Activated naive CD8-positive, alpha-beta T cell treated with anti-CD3 and anti-CD28 coated beads for 36 hours (primary cell): ENCODE measurements at places on chromosomes 3 and 15.
A peak's percentile ranks its signal among the peaks of the same experiment; 100 is the strongest.

DNA sequence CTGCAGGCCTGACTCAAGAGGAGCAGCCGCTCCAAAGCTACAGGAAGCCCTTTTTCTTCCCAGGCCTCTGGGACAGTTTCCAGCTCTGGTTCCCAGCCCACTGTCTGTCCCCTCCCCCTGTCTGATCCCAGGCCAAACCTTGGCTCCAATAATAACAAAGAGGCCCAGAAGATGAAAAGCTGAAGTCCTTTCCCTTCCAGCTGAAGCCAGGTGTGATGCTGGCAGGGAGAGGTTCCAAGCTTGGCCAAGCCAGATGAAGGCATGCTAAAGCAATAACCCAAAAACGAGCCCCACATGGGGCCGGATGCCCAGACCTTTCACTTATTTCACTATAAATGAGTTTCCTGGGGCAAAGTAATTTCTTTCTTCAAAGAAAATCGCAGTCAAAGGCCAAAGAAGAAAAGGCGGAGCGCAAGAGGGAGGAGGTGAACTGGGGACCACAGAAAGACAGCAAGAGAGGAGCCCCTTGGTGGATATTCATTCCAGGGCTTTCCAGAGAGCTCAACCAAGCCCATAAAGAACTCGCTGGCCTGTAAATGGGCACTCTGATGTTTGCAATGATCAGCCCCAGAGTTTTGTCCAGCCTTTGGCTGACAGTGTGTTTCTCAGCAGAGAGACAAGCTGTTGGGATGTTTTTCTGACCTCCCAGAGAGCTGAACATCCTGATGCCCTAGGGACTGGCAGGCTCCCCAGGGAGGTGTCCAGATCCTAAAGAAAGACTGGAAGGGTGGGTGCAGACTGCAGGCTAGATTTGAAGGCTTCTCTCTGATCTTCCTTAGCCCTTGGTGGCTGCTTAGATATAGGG lies 157.6 kb downstream of the UACA start:
- no peaks in the 10 kb centered on the region for H3K36me3 ChIP-seq
- H3K27ac ChIP-seq, result no peak overlapping the region
- no peaks in the 10 kb centered on the region for H3K27me3 ChIP-seq
- no peak overlapping the region for H3K4me3 ChIP-seq
- no peaks in the 10 kb centered on the region for H3K4me1 ChIP-seq
- DNase-seq, result no peak

- no peak overlapping the region for H3K27ac ChIP-seq
- DNase-seq, result no peak
- H3K36me3 ChIP-seq, result no peaks in the 10 kb centered on the region
- H3K4me3 ChIP-seq, result no peak overlapping the region
- no peaks in the 10 kb centered on the region for H3K4me1 ChIP-seq
- H3K27me3 ChIP-seq, result peaks cover 13% of the 10 kb centered on the region
Observed at GRCh38 chr15:85890620-85890980, 95.9 kb upstream of the KLHL25 start.

- H3K4me3 ChIP-seq, result no peak overlapping the region
- H3K27me3 ChIP-seq, result no peaks in the 10 kb centered on the region
- peaks cover 8% of the 10 kb centered on the region for H3K4me1 ChIP-seq
- no peak for DNase-seq
Observed at GRCh38 chr15:41278319-41278718, 47.3 kb downstream of the CHP1 start.

GRCh38 chr3:159899166-159899565 lies 89.5 kb upstream of the IL12A start:
- H3K36me3 ChIP-seq, result no peaks in the 10 kb centered on the region
- no peaks in the 10 kb centered on the region for H3K4me1 ChIP-seq
- no peak for DNase-seq
- H3K27me3 ChIP-seq, result peaks cover 5% of the 10 kb centered on the region
- no peak overlapping the region for H3K4me3 ChIP-seq

DNA sequence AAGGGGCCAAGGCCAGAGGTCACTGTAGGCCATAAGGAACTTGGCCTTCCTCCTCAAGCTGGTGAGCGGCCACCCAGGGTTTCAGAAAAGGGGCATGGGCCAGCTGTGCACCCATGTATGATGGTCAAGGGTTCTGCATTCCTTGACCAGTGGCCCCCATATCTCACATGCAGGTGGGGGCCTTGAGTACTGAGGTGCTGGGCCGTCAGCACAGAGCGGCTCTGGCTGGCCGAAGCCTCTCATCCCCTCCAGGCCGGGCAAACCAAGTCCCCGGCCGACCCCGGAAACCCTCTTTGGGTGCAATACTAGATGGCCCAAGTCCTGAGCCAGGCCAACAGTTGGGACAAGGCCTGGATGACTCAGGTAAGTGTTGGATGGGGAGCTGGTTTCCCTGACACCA lies 9.5 kb downstream of the ALG3 start:
- H3K27me3 ChIP-seq, result no peaks in the 10 kb centered on the region
- H3K27ac ChIP-seq, result no peak overlapping the region
- no peak overlapping the region for H3K4me3 ChIP-seq
- no peak for DNase-seq
- H3K4me1 ChIP-seq, result peaks cover 7% of the 10 kb centered on the region

DNA sequence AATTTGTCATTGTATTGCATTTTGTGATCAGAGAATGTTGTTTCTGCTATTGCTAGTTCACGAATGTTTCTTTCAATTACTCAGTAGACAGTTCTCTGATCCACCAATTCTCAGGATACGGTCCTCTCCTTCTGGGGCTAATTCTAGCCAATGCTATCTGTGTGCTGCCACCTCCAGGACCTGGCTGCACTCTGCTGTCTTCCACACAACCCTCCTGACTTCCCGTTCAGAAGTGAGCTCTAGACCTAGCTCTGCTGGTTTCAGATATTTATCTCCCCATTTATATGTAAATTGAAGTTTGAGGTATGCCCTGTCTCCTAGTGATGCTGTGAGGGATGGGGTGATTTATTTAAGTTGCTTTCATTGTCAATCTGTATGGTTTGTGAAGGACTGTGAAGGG lies 21.7 kb upstream of the UBL7 start:
- peaks cover 13% of the 10 kb centered on the region for H3K36me3 ChIP-seq
- no peak for DNase-seq
- H3K27ac ChIP-seq, result no peak overlapping the region

GRCh38 chr15:40847223-40847961 lies 3.5 kb downstream of the SPINT1 start:
- peaks cover 23% of the 10 kb centered on the region for H3K27me3 ChIP-seq
- no peaks in the 10 kb centered on the region for H3K36me3 ChIP-seq
- no peak for DNase-seq
- no peak overlapping the region for H3K27ac ChIP-seq

DNA sequence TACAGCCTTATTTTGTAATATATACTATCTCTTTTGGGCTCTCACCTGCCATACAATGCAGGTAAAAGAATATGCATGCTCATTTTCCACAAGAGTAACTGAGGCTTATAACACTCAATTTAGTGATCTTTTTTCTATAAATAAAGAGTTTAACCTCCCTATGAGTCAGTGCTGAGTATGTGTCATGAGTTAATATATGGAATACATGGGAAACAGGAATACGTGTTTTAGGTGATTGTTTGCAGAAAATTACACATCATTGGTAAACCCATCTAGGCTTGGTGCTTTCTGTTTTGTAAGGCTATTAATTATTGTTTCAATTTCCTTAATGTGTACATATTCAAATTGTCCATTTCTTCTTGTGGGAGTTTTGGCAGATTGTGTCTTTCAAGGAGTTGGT lies 411.3 kb downstream of the GRM7 start:
- no peak for DNase-seq
- H3K27ac ChIP-seq, result no peak overlapping the region
- H3K36me3 ChIP-seq, result no peaks in the 10 kb centered on the region
- H3K4me3 ChIP-seq, result no peak overlapping the region
- no peaks in the 10 kb centered on the region for H3K4me1 ChIP-seq

- H3K27me3 ChIP-seq, result peaks cover 6% of the 10 kb centered on the region
- H3K4me3 ChIP-seq, result peak within 1 kb of the TSS; percentile 91
- DNase-seq, result peak; percentile 95
Observed at GRCh38 chr3:53891497-53892285, at the start of gene SELENOK. Gene SELENOK (minus strand): TSS chr3:53891859.

- no peak for DNase-seq
- peaks cover 5% of the 10 kb centered on the region for H3K4me1 ChIP-seq
- H3K27ac ChIP-seq, result no peak overlapping the region
- peaks cover 43% of the 10 kb centered on the region for H3K36me3 ChIP-seq
- no peaks in the 10 kb centered on the region for H3K27me3 ChIP-seq
Observed at GRCh38 chr15:30954674-30955073, 36.8 kb downstream of the MTMR10 start.

GRCh38 chr3:102646557-102646956 lies 211.7 kb downstream of the ZPLD1 start:
- no peaks in the 10 kb centered on the region for H3K4me1 ChIP-seq
- peaks cover 4% of the 10 kb centered on the region for H3K27me3 ChIP-seq
- H3K4me3 ChIP-seq, result no peak overlapping the region
- H3K27ac ChIP-seq, result no peak overlapping the region
- H3K36me3 ChIP-seq, result no peaks in the 10 kb centered on the region

DNA sequence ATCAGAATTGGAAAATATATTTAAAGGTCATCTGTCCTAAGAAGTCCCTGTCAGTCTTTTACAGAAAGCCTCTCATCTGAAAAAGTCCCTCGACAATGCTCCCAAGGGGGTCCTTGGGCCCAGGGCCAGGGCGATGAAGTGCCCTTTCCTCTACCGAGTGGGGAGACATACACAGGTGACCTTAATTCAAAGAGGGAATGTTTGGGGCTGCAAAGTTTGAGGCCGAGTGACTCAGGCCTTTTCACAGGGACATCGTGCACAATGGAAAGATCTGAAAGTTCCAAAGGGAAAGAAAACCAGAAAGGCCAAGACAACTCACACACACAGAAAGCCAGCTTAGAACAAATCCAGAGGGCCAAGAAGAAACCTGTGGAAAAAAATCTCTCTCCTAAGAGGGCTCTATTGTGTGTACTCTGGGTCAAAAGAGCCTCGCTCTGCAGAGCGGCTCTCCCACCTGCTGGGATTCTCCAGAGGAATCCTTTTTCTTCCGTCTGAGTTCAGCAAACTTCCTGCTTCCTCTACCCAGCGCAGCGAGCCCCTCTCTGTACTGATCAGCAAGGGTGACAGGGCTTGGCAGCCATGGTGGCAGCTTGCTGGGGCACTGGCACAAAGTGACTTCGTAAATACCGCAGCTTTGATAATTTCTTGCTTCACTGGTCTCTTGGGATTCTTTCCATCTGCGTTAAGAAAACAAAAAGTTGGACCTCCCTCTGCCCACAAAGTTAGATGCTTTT lies 259.1 kb downstream of the OPA1 start:
- no peak overlapping the region for H3K27ac ChIP-seq
- H3K4me1 ChIP-seq, result no peaks in the 10 kb centered on the region
- no peak overlapping the region for H3K4me3 ChIP-seq
- no peaks in the 10 kb centered on the region for H3K36me3 ChIP-seq
- DNase-seq, result no peak

- peaks cover 2% of the 10 kb centered on the region for H3K4me1 ChIP-seq
- no peak overlapping the region for H3K27ac ChIP-seq
- H3K4me3 ChIP-seq, result no peak overlapping the region
- H3K27me3 ChIP-seq, result no peaks in the 10 kb centered on the region
- no peak for DNase-seq
Observed at GRCh38 chr3:30428251-30428650, 178.2 kb upstream of the TGFBR2 start.

DNA sequence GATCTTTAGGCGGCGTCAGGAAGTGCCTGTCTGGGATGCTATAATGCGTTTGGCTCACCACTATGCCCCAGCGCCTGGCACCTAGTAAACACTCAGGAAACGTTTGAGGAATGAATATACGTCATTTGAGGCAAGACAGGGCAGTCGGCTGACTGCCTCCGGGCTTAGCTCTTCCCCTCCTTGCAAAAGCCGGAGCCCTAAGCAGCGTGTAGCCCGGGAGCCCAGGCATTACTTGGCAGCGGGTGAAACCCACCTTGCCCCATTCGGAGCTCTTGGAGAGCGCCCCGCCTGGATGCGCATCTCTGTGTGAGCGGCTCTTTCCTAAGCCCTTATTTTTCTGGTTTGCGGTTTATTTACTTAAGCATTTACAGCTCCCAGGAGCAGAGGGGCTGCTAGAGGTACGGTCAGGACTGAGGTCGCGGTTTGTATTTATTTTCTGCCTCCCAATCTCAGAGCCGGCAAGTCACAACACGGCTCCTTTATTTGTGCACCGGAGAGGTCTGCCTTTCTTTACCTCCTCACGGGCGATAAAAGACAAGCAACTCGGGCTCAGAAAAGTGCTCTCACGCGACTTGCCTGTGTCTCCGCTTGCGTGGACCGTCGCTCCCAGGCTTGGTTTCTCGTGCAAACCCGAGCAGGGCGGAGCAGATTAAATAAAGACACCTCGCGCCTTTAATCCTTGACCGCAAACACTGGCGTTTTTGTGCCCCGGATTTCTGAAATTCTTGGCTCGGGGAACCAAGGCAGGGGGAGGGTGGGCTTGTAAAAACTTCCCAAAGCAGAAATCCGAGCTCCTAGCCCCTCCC lies 737 bp upstream of the ITPR1 start:
- H3K27ac ChIP-seq, result peak overlapping the region; percentile 91
- peaks cover 5% of the 10 kb centered on the region for H3K27me3 ChIP-seq
- H3K4me3 ChIP-seq, result peak overlapping the region; percentile 95
- H3K4me1 ChIP-seq, result peaks cover 36% of the 10 kb centered on the region
- peak; percentile 28 for DNase-seq

DNA sequence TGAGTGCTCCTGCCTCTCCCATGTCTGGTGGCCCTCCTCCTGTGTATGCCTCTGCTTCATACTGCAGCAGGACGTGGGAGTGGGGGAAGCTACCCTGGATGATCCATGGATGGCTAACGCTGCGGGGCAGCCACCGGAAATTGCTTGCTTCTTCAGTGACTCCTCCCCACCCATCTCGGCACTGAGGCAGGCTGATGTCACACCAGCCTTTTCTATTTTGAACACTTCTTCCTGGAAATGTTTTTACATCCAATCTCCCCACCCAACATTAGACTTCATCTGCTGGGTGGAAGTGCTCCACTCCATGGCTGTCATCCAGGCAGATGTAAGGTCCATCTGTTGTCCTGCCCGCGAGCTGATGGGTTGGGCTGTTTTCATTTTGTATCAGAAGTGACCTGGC lies 58.9 kb upstream of the MUC13 start:
- H3K4me3 ChIP-seq, result no peak overlapping the region
- H3K27me3 ChIP-seq, result no peaks in the 10 kb centered on the region
- H3K27ac ChIP-seq, result no peak overlapping the region
- no peak for DNase-seq
- H3K36me3 ChIP-seq, result peaks cover 8% of the 10 kb centered on the region
- no peaks in the 10 kb centered on the region for H3K4me1 ChIP-seq

DNA sequence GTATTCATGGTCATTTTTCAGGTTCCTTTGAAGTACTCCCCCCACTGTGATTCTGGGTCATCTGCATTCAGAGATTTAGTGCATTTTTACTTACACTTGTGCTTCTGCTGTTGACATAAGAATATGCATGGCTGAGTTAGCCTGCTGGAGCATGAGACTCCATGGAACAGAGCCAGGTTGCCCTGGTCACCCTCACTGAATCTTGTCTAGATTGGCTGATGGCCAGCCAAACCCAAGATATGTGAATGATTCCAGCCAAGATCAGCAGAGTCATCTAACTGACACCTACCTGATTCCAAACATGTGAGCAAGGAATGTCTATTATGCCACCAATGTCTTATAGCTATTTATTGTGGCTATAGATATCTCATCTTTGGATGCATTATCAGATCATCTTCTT lies 25.1 kb downstream of the DTWD1 start:
- H3K27ac ChIP-seq, result no peak overlapping the region
- H3K36me3 ChIP-seq, result peaks cover 16% of the 10 kb centered on the region
- no peaks in the 10 kb centered on the region for H3K27me3 ChIP-seq
- no peak overlapping the region for H3K4me3 ChIP-seq
- H3K4me1 ChIP-seq, result no peaks in the 10 kb centered on the region
